Activated T-helper 1 cell treated with anti-CD3 and anti-CD28 coated beads, Interleukin-12 subunit alpha, Interleukin-12 subunit beta, Interleukin-2, Interleukin-4 antibody, amounts not matched to agents 30 ng/mL and 10 ng/mL and 1 ng/mL, durations not matched to agents 14 hours and 24 hours and 36 hours (primary cell): ENCODE measurements at places on chromosomes 2 and 18.

DNA sequence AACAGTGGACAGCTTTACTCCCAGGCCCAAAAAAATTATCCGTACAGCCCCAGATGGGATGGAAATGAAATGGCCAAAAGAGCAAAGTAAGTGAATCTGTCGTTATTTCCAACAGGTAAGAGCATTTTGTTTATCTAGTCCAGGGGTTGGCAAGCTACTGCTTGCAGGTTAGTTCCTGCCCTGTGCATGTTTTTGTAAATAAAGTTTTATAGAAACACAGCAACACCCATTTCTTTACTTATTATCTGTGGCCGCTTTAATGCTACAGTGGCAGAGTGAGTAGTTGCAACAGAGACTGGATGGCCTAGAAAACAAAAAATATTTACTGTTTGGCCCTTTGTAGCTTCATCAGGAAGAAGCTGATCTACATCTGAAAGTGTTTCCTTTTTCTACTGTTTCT is 94.3 kb upstream of the FOSL2 start:
- H3K4me3 ChIP-seq, result no peak overlapping the region
- H3K4me1 ChIP-seq, result peaks cover 6% of the 10 kb centered on the region
- peaks cover 16% of the 10 kb centered on the region for H3K36me3 ChIP-seq
- H3K27ac ChIP-seq, result no peak overlapping the region
- H3K27me3 ChIP-seq, result no peaks in the 10 kb centered on the region

DNA sequence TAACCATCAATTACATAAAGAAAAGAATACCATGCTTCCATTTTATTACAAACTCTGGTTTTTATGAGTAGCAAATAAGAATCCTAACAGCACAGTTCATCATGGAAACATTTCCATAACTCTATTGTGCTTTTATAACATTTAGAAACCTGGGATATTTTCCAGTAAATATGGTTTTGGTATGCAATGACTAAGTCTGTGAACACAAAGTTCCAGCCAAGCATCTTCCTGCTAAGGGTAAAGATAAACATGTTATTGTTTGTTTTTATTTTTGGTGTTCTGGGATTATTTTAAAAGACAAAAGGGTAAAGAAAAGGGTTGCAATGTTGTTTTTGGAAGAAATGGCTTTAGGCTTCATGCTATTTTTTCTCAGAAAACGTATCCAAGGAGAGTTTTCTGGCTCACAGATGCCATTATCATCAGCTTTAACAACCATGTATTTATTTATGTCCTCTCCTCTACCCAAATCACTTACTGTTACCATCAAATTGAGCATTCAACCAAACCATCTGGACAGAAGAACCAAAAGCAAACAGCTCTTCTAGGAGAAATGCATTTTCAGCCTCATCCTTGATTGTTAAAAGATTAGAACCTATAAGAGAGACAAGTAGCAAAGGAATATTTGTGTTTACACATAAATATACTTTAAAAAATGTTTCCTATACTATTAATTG is 116.0 kb downstream of the PLA2R1 start:
- no peaks in the 10 kb centered on the region for H3K4me1 ChIP-seq
- no peak overlapping the region for H3K27ac ChIP-seq
- no peak for DNase-seq
- H3K4me3 ChIP-seq, result no peak overlapping the region
- H3K36me3 ChIP-seq, result no peaks in the 10 kb centered on the region

GRCh38 chr2:237345891-237346640 is 67.9 kb downstream of the COL6A3 start:
- no peak overlapping the region for H3K4me3 ChIP-seq
- no peak overlapping the region for H3K27ac ChIP-seq
- DNase-seq, result no peak
- H3K27me3 ChIP-seq, result no peaks in the 10 kb centered on the region
- no peaks in the 10 kb centered on the region for H3K4me1 ChIP-seq

DNA sequence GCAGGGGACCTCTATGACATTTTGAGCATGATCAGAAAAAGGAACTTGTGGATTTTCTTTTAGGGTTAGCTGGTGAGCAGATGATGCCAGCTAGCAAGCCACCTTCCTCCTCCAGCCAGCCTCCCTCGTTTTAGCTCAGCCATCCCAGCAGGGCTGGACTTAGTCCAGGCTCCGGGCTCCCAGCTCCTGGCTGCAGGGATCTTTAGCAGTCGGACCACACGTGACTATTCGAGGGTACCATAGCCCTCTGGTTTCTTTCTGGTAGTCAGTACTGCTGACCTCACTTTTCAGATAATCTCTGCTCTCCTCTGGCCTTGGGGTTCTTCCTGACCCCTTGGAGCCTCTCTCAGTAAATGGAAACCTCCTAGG is 31.8 kb downstream of the NCK2 start:
- H3K27me3 ChIP-seq, result no peaks in the 10 kb centered on the region
- H3K36me3 ChIP-seq, result peaks cover 33% of the 10 kb centered on the region
- no peak for DNase-seq
- H3K27ac ChIP-seq, result peak overlapping the region; percentile 81
- peak overlapping the region; percentile 55 for H3K4me3 ChIP-seq
- peaks cover 94% of the 10 kb centered on the region for H3K4me1 ChIP-seq

GRCh38 chr2:207051385-207051965 is 112.2 kb downstream of the CPO start:
- no peak overlapping the region for H3K27ac ChIP-seq
- H3K4me1 ChIP-seq, result peaks cover 8% of the 10 kb centered on the region
- DNase-seq, result no peak
- peaks cover 9% of the 10 kb centered on the region for H3K27me3 ChIP-seq
- no peak overlapping the region for H3K4me3 ChIP-seq

DNA sequence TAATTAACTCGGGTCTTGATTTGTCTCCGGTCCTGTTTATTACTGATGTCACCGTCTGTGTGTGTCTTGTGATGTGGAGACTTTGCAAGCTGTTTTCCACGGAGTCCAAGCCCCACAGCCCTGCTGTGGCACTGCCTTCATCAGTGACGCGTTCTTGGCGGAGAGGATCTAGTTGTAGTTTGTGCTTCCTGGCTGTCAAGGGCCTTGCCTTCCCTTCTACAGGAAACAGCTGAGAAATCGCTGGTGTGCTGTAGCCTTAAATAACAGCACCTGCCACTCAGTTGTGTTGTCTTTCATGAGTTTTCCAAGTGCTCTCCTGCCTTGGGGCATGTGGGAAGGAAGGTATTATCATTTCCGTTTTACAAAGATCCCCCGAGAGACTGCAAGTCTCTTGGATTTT is 26.3 kb downstream of the CTIF start:
- peaks cover 7% of the 10 kb centered on the region for H3K27me3 ChIP-seq
- H3K4me1 ChIP-seq, result peaks cover 10% of the 10 kb centered on the region
- no peak overlapping the region for H3K27ac ChIP-seq

- DNase-seq, result no peak
- no peaks in the 10 kb centered on the region for H3K27me3 ChIP-seq
- H3K4me3 ChIP-seq, result no peak overlapping the region
- H3K4me1 ChIP-seq, result no peaks in the 10 kb centered on the region
Observed at GRCh38 chr2:146952696-146953095, 892.1 kb upstream of the ACVR2A start.

GRCh38 chr18:37321582-37322491 is 243.8 kb downstream of the CELF4 start:
- H3K4me3 ChIP-seq, result no peak overlapping the region
- no peak for DNase-seq
- H3K36me3 ChIP-seq, result no peaks in the 10 kb centered on the region

DNA sequence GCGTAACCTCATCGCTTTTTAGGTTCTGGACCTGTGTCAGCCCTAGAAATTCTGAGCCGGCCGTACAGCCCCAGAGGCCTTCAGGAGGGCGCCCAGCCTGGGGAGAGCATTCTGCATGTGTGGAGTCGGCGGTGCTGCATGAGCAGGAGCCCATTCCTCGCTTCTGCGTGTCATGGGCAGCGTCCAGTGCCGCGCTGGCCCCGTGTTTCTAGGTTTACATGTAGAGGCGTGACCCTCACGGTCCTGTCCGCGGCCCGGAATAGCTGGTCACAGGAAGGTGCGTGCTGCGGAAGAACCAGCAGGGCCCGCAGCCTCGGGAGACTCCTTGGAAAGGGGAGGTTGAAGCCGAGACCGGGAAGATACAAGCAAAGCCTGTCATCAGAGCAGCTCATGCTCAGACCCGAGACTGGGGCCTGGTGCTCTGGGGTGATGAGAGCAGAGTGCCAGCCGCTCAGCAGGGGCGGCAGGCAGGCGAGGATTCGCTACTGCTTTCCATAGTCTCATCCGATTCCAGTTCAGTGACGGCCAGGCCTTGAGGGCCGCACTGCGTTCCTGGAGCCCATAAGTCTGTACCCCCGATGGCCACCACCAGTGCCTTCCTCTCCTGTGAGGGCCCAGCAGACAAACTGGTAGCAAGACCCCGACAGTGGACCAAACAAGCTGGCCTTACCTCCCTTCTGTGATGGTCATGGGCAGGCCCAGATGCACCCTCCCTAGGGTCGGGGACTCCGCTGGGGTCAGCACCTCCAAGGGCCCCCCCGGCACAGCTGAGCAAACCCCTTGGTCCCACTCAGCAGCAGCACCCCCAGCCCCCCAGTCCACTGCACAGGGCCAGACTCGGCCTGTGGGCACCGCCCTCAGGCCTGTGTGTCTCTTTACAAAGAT is 15.6 kb upstream of the NFATC1 start:
- H3K4me3 ChIP-seq, result no peak overlapping the region
- peaks cover 4% of the 10 kb centered on the region for H3K36me3 ChIP-seq
- H3K27ac ChIP-seq, result no peak overlapping the region
- DNase-seq, result no peak
- no peaks in the 10 kb centered on the region for H3K27me3 ChIP-seq

GRCh38 chr2:189870381-189871085 is 86.3 kb downstream of the PMS1 start:
- H3K27ac ChIP-seq, result no peak overlapping the region
- H3K36me3 ChIP-seq, result peaks cover 18% of the 10 kb centered on the region
- no peaks in the 10 kb centered on the region for H3K27me3 ChIP-seq
- H3K4me1 ChIP-seq, result peaks cover 16% of the 10 kb centered on the region
- no peak overlapping the region for H3K4me3 ChIP-seq
- DNase-seq, result no peak

DNA sequence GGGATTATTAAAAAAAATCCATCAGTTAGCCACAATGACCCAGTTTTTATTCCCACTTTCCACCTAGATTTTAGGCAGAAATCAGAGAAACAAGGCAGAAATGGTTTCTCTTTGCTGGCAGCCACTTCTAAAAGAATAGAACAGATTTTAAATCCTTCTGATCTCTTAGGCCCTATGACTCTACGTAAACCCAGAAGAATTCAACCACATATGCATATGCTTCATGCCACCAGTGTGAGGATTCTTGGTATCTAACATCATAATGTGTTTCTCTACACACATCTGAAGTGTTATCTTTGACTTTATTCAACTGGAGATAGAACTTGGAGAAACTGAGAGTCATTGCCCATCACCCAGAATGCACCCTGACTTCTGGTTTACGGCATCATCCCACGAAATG is 128.7 kb upstream of the TANK start:
- no peak overlapping the region for H3K27ac ChIP-seq
- no peak for DNase-seq
- H3K4me1 ChIP-seq, result peaks cover 7% of the 10 kb centered on the region
- peaks cover 7% of the 10 kb centered on the region for H3K36me3 ChIP-seq
- peaks cover 1% of the 10 kb centered on the region for H3K27me3 ChIP-seq

DNA sequence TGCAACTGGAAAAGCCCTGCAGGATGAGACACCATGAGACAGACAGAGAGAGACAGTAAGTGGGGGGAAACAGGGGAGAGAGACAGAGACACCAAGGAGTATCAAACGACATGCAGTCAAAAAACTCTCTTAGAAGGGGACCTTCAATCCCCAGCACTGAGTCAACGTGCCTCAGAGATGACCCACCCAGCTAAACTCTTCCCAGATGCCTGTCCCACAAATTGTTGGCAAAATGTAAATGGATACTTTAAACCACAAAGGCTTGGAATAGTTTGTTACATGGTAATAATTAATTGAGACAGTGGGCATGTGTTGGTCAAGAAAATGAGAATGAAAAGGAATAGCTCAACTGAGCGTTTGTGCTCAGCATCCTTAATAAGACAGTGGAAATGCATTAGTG is 98.3 kb downstream of the GRB14 start:
- H3K4me3 ChIP-seq, result no peak overlapping the region
- no peaks in the 10 kb centered on the region for H3K27me3 ChIP-seq
- no peaks in the 10 kb centered on the region for H3K4me1 ChIP-seq
- no peak for DNase-seq

- no peak overlapping the region for H3K4me3 ChIP-seq
- DNase-seq, result no peak
- no peaks in the 10 kb centered on the region for H3K4me1 ChIP-seq
- no peaks in the 10 kb centered on the region for H3K36me3 ChIP-seq
- no peak overlapping the region for H3K27ac ChIP-seq
- peaks cover 2% of the 10 kb centered on the region for H3K27me3 ChIP-seq
Observed at GRCh38 chr2:144836635-144837350, 316.9 kb upstream of the ZEB2 start.

DNA sequence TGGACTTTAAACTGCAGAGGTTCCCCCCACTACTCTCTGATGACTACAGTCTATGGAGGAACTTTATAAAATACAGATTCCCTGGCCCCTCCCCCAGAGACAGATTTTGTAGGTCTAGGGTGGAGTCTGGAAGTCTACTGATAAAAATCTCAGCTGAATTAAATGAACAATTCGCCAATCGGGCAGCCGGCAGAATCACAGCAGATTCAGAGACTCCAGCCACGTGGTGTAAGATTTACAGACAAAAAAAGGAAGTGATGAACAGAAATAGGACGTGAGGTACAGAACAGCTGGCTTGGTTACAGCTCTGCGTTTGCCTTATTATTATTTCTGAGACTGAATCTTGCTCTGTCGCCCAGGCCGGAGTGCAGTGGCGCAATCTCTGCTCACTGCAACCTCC is 21.4 kb upstream of the MTA3 start:
- DNase-seq, result no peak
- H3K4me1 ChIP-seq, result no peaks in the 10 kb centered on the region
- H3K27me3 ChIP-seq, result peaks cover 2% of the 10 kb centered on the region
- H3K4me3 ChIP-seq, result no peak overlapping the region
- no peaks in the 10 kb centered on the region for H3K36me3 ChIP-seq

DNA sequence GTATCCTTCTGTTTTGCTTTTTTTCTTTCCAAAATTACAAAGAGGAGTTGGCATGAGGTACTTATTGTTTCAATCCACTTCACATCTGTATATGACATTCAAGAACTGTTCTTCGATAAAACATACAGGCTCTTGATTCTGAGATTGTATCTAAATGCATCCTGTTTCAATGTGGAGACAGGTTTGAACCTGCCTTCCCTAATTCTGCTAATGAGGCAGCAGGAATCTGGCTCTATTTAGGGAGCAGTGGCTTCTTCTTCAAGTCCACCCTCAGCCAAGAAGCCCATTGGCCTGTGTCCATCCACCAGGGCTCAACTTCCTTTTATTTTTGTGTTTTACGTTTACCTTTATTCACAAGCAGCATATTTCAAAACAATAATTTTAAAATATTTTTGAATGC is 84.8 kb upstream of the PIK3C3 start:
- H3K4me3 ChIP-seq, result no peak overlapping the region
- H3K27me3 ChIP-seq, result no peaks in the 10 kb centered on the region
- H3K36me3 ChIP-seq, result no peaks in the 10 kb centered on the region
- no peak for DNase-seq

GRCh38 chr2:213980883-213981282 is 430.0 kb upstream of the VWC2L start:
- no peaks in the 10 kb centered on the region for H3K36me3 ChIP-seq
- H3K4me1 ChIP-seq, result no peaks in the 10 kb centered on the region
- no peak for DNase-seq
- H3K27ac ChIP-seq, result no peak overlapping the region
- H3K4me3 ChIP-seq, result no peak overlapping the region

GRCh38 chr2:76711490-76711889 is 810.7 kb downstream of the LRRTM4 start:
- DNase-seq, result no peak
- H3K36me3 ChIP-seq, result no peaks in the 10 kb centered on the region
- no peak overlapping the region for H3K4me3 ChIP-seq
- no peak overlapping the region for H3K27ac ChIP-seq
- H3K27me3 ChIP-seq, result no peaks in the 10 kb centered on the region
